Activated T-helper 2 cell treated with anti-CD3 and anti-CD28 coated beads, Interferon-gamma antibody, Interleukin-2, Interleukin-4, amounts not matched to agents 10 μg/mL and 5 μg/mL and 100 μg/mL, durations not matched to agents 14 hours and 24 hours and 36 hours (primary cell): ENCODE measurements at places on chromosomes 3 and 15. TPM values are rescaled to one million over a fixed set of nuclear protein-coding genes. Genes with fewer than 3 reads are reported as not detected.

- DNase-seq, result no peak
These were observed 84.5 kb upstream of the GALNT15 start for GRCh38 chr3:16090024-16090423.

DNA sequence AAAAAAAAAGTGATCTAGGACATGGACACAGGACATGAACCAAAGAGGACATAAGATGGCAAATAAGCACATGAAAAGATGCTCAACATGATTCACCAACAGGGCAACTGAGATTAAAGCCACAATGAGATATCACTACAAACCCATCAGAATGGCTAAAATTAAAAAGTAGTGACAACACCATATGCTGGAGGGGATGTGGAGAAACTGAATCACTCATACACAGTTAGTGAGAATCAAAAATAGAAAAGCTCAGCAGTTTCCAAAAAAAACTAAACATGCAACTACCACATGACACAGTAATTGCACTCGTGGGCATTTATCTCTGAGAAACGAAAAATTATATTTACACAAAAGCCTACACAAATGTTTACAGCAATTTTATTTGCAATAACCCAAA, 27.9 kb upstream of the ACKR4 start:
- no peak for DNase-seq

GRCh38 chr3:141955175-141955574, 78.7 kb downstream of the ATP1B3 start:
- DNase-seq, result no peak

- no peak for DNase-seq
These were observed 6.8 kb upstream of the LRIG1 start for GRCh38 chr3:66507423-66508260.

Gene SI
- not detected in 2 replicates for total RNA-seq

Gene PPP2R3A
- total RNA-seq, result 0.09 and 0.11 TPM in 2 replicates

Gene SLCO3A1
- total RNA-seq, result 26.2 and 26.3 TPM in 2 replicates

Gene LSMEM2
- not detected in 2 replicates for total RNA-seq

GRCh38 chr15:66802025-66803001, 100.3 kb downstream of the SMAD6 start:
- DNase-seq, result no peak

Gene CCR3
- not detected in 2 replicates for total RNA-seq

DNA sequence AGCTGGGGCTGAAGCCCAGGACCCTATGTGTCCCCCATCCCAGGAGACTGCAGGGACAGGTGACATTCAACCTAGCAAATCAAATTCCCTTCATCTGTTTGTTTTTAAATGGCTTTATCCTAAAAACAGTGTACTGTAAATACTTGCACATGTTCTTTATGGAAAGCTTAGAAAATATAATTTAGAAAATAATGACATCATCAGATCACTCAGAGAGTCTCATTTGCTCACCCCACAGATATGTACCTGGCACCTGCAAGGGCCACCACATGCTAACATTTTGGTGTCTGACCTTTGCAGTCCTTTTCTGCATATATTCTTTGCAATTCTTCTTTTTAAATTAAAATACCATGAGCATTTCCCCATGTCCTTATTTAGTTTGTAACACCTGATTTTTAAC, 58.6 kb upstream of the FGD5 start:
- no peak for DNase-seq

- no peak for DNase-seq
These were observed 302.8 kb downstream of the FHIT start for GRCh38 chr3:60948488-60948887.

Gene ISL2
- total RNA-seq, result 1.4 and 1.8 TPM in 2 replicates
